ENCODE measurements at places on chromosomes 3 and 15.

DNA sequence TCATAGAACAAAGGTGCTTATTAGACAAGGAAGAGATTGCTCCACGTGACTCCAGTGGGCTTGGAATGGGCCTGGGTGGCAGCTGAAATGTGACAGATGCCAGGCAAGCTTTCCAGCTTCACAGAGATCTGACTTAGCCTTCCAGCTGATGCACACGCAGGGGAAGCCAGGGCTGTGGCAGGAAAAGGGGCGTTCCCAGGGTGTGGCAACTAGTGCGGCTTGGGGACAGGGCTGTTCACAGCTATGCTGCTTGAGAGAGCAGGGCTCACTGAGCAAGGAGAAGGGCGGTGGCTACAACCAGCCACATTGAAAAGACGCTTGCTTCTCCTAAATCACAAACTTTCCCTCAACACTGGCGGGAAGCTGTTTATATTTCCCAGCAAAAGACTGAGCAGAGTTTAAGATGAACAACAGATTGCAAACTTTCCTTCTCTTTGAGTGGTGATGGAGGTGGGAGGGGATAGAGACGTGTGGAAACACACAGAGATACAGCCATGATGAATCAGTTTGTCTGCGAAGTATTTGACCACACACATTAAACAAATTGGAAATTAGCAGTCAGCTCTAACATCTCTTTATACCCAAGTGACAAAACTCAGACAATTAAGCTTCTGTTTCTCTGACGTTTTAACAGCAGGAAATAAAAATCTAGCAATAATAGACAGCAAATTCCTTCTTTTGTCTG, 127.5 kb downstream of the BDH1 start:
- DNase-seq, result peak; percentile 61

- DNase-seq, result no peak
These were observed 9.7 kb upstream of the SCAANT1 start for GRCh38 chr3:63921741-63922482.

DNA sequence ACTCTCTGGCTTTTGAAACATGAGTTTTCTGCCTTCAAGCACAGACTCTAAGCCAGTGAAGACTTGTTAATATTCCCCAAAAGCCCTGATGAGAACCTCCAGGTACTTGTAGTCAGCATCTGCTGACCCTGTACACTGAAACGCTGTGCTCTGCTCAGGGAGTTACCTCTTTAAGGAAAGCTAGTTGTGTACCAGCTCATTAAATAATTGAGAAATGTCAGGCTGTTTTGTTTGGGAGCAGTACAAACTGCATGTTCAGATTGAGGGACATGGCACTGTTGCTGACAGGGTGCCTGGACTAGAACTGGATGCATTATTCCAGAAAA, 21.7 kb downstream of the UPK1B start:
- no peak for DNase-seq

GRCh38 chr3:16668776-16669545, 63.7 kb upstream of the DAZL start:
- DNase-seq, result no peak

GRCh38 chr3:184778426-184779332, 33.3 kb upstream of the VPS8 start:
- DNase-seq, result no peak

- DNase-seq, result peak; percentile 18
These were observed 118.4 kb upstream of the FLNB start for GRCh38 chr3:57889807-57890206.

DNA sequence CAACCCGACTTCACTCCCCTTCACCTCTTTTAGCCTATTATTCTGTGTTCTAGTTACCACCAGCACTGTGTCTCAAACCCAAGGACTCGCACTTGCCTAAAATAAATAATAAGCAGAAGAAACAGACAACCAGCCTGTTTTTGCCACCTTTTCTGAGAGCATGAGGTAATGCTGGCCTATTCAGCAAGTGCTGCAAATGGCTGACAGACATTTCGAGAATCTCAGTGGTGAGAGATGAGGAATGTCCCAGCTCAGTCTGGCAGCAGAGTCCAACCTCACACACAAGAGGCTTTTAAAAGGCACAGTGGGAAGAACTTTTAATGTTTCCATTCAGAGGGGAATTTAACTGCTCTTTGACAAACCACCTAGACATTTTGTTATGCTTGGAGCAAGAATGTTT, 143.3 kb upstream of the GMNC start:
- no peak for DNase-seq

DNA sequence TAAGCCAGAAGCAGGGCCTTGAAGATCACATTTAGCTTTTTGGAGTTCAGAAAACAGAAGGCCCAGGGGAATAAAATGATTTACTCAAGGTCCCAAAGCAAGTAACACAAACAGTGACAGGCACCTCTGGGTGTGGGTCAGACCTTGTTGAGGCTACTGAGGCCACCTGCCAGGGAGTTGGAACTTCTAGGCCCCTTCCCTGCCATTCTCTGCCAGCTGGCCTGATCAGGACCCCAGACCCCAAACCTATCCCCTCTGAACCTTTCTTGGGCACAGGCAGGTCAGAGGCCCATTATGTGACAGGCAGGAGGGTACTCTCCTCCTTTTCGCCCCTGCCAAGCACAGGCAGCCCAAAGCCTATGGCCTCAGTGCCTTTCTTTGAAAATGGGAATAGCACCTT, 49.4 kb upstream of the ATP2B2 start:
- no peak for DNase-seq

DNA sequence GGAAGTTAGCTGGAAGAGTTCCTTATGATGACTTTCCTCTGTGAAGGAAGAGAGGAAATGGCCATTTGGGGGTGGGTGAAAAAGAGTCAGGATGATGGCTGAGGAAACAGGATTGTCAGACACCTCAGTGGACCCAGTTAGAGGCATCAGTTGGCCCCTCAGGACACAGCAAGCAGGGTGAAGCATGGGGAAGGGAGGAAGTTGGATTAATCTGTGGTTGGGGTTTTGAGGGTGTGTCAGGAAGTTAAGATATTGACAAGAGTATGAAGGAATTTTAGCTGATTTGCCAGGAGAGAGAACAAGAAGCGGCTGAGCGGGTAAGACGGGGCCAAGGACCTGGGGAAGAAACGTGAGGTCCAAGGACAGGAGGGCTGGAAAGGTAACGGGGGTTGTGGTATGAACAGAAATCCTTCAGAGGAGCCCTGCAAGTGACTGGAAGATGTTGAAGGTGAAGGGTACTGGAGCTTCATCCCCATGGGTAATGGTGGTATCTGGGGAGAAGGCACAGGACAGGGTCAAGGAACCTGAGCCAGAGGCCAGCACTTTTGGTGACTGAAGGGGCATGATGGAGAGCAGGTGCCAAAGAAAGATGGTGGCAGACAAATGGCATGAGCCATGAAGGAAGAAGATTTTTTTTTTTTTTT, 2.7 kb downstream of the UQCC5 start:
- no peak for DNase-seq

- DNase-seq, result no peak
These were observed 150.0 kb downstream of the DIPK2A start for GRCh38 chr3:144121661-144122060.

- DNase-seq, result no peak
These were observed 36.9 kb upstream of the FILIP1L start for GRCh38 chr3:100151024-100151707.

- DNase-seq, result no peak
These were observed 42.1 kb downstream of the CDCP1 start for GRCh38 chr3:45103753-45104714.

- no peak for DNase-seq
These were observed 2.8 kb upstream of the NRROS start for GRCh38 chr3:196636369-196637349.

GRCh38 chr3:23809840-23810342, 4.1 kb downstream of the UBE2E1 start:
- no peak for DNase-seq

DNA sequence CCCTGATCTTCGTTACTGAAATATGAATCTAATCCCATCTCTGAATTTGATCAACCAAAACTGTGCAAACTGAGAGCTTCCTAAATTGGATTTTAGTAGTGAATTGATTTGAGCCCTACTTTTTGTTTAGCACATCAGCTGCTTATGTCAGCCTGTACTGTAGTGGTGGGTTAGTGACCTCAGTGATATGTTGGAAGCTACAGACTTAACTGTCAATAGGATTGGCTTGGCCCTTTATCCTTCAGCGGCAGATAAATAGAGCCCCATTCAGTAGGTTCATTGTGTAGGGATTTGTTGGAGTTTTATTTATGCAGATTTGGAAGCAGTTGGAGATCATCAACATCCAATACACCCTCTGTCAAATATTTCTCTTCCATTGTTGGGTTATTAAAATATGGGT, 409.7 kb downstream of the SOX2 start:
- no peak for DNase-seq

- DNase-seq, result no peak
These were observed 75.5 kb upstream of the IQSEC1 start for GRCh38 chr3:13148561-13149329.

DNA sequence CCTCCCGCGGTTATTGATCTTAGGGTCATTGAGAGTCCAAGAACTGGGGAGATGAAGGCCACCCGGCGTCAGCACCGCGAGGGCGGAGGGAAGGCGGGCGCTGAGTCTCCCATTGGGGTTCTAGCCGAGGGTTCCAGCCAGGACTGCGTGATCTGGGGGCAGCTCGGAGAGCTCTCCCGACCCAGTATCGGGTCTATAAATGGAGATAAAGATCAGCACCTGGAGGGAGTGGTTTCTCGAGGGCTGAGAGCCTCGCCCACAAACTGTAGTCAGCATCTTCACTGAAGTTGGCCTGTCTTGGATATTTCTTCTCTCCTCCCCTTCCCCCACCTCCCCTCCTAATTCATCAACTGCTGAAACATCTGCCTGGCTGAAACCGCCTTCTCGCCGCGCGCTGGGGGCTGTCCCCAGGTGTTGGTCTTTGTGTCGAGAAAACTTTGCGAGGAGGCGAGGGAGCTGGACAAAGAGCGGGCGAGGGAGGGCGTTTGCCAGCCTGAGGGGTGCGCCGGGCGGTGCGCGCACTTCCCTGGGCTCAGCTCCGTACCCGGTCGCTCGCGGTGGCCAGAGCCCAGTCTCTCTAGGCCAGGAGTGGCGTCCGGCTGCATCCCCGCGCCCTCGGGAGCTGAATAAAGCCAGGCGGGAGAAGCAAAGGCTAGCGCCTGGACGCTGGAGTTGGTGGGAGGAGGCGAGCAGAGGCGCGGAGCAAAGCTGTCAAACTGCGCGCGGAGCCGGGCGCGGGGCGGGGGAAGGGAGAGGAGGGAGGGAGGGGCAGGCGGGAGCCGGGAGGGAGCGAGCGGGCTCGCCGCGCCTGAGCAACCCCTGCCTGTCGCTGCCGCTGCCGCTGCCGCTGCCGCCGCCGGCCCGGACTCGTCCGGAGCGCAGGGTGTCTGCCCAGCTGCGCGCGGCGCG, at the start of gene ST8SIA2:
TSS of gene ST8SIA2 (plus strand) at position 811 of the 909 bp plus-strand sequence. CDS start 184 bp downstream, outside the sequence.
- peak; percentile 37 for DNase-seq

GRCh38 chr3:197516517-197516889, 39.3 kb downstream of the BDH1 start:
- peak; percentile 95 for DNase-seq

- no peak for DNase-seq
These were observed 20.4 kb upstream of the SATB1 start for GRCh38 chr3:18445401-18446148.

GRCh38 chr15:26391567-26392194, 381.2 kb downstream of the GABRB3 start:
- no peak for DNase-seq

DNA sequence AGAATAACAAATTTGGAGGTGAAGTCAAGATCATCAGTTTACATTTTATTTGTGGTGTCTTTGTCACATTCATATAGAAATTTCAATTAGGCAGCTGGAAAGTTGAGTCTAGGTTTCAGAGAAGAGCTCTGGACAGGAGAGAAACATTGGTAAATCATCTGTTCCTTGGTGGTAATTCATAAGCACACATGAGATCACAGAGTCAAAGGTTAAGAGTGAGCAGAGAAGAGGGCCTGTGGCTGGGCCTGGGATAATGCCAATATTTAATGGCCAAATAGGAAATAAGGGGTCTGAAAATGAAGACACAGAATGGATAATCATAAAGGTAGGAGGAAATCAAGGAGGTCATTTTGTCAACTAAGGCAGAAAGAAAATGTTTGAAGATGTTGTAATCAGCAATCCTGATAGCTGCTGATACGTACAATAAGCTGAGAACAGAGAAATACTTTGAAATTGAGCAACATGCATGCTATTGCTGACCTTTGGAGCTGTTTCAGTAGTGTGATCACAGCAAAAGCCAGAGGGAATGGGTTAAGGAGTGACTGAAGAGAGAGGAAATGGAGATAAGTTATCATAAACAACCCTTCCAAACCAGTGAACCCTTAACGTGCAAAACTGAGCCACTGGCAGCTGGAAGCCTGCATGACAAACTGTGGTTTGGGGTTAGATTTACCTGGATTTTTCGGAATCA, 692.8 kb downstream of the AGBL1 start:
- DNase-seq, result no peak

GRCh38 chr3:72176537-72177041, 391.6 kb upstream of the PROK2 start:
- DNase-seq, result no peak

GRCh38 chr3:140580746-140581145, 97.1 kb upstream of the TRIM42 start:
- peak; percentile 3 for DNase-seq

DNA sequence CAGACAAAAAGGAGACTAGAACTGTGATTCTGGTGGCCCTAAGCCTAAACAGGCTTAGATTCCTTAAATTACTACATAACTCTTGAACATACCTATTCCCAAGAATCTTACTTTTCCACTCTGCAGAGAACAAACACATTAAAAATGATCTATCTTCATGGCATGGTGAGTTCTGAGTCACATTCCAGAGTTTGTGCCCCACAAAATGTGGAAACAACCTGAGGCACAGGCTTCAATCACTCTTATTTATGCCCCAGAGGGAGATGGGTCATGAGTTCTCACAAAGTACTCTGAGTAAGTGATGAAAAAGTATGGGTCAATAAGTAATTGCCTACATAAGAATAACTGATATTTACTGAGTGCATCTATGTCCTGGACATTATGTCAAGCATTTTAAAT, 137.5 kb upstream of the SLC2A2 start:
- peak; percentile 40 for DNase-seq

DNA sequence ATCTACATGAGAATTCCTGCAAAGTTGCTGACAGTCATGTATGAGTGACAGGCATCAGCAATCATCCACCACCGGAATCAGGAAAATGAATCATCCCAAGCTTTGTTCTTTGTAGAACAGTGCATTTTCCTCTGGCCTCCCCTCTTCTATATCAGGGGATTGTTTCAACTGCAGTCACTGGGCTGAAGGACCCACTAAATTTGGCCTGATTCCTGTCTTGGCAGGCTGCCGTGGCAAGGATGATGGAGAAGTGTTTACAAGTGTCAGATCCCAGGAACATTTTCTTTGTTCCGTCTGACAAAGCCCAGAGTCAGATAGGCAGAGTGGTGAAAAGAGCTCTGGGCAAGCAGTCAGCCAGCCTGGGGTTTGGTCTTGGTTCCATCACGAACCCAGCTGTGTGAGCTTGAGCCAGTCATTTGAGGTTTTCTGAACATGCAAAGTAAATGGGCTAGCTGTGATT, 175.1 kb upstream of the TSC22D2 start:
- DNase-seq, result peak; percentile 90

GRCh38 chr3:158671821-158672214, 630 bp downstream of the LXN start:
- no peak for DNase-seq

DNA sequence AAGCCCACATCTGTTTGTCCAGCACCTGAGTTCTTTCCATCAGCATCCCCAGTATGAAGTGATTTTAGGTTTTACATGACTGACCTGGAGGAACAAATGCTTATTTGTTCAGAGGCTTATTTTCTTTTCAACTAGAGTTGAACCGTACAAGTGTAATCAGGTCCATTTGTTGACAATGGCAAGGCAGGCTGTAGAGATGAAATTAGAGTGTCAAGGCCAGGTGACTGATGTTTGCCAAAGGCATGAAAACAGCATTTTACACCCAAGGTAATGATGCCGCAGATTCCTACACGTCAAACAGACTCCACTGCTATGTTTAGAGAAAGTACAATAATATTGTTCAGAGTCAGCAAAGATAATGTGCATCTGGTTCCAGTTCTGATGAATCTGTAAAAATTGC, 96.5 kb downstream of the KCNAB1 start:
- DNase-seq, result no peak

All from fibroblast of upper back skin (primary cell).